ENCODE measurements at places on chromosomes 2 and 18. TPM values are rescaled to one million over a fixed set of nuclear protein-coding genes. Genes with fewer than 3 reads are reported as not detected.
A peak's percentile ranks its signal among the peaks of the same experiment; 100 is the strongest.

DNA sequence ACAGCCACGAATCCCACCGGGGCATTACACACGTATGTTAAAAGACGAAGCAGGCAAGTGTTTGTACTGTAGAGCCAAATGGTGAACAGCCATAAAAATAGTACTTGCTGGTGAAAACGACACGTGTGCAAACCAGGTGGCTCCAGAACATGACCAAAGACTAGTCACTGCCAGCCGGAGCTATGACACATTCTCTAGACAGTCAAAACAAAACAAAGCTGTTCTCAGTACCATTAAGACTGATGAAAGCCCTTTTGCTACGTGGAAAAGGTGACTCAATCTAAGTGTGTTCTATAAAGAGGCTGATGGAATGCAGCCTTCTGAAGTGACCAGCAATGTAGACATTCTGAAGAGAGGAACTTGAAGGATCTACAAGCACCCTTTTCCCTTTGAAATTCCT lies 367.7 kb upstream of the NETO1 start:
- DNase-seq, result peak; percentile 87

DNA sequence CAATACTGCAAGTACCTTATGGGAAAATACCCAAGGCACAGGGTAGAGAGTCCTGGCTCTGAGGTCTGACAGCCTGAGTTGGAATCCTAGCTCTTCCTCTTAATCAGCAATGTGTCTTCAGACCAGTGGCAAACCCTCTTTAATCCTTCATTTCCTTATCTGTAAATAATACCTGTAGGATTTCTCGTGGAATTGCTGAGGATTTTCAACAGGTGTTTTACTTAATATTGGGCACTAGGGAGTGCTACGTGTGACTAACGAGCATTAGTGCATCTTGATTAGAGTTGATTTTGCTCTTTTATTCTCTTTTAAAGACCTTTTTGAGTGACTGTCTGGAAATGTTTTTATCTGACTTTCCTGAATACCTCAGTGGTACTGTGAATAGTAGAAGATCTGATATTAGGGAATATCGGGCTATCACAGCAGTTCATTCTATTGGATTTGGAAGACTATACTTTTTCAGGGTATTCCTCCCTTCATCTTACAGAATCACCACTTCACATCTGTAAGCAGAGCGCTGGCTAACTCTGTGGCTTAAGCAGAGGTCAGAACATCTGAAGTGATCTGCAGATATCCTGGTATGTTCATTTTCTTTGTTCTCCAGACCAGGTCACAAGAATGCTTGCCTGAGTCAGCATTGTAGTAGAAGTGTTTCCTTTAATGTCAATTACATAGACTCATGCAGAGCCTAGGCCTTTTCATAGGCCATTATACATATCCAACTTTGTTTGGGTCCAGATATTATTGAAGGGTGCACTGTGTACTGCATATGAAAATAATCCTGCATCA lies 49.1 kb downstream of the ARHGAP28 start:
- DNase-seq, result no peak

GRCh38 chr2:179252423-179252822 lies 12.2 kb downstream of the SESTD1 start:
- no peak for DNase-seq

DNA sequence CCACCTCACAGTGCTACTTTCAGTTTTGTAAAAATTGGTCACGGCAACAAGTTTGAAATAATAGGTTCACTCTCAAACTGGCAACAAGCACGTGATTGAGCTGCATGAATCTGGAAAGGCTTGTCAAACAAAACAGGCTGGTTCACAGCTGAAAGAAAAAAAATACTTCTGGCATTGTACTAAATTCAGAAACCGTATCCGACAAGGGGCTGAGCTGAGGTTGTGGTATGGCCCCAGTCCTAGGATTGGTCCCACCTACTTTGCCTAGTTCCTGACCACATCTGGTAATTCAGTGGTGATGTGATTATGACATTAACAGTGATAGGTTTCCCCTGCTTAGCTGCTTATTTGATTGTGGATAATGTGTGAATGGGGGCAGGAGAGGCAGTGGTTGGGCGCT lies 326.5 kb upstream of the THUMPD2 start:
- DNase-seq, result no peak

- DNase-seq, result no peak
Measured at GRCh38 chr2:159154366-159154765, 132.1 kb downstream of the WDSUB1 start.

DNA sequence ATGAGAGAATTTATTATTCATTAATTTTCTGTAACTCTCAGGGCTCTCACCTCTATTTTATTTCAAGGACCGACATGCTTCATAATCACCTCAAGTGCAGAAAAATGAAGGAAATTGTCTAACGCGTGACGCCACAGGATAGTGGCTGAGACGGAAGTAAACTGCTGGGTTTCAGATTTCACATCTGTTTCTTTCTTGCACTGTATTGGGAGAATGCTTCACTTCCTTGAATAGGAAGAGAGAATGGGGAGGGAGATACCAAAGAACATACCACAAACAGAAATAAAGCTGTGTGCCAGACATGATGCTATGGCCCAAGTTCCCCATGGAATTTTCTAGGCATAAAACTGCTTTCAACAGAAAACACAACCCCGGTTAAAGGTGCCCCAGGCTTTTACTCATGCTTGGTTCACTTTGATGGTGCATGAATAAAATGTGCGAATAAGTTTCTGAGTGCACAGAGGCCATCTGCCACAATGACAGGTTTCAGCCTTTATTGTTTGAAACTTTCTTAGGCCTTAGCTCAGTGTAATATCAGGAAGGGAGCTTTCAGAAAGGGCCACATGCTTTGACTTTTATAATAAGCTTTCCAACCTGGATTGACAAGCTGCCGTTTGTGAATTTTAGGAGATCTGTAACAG lies 1116.4 kb downstream of the SOCS6 start:
- no peak for DNase-seq

DNA sequence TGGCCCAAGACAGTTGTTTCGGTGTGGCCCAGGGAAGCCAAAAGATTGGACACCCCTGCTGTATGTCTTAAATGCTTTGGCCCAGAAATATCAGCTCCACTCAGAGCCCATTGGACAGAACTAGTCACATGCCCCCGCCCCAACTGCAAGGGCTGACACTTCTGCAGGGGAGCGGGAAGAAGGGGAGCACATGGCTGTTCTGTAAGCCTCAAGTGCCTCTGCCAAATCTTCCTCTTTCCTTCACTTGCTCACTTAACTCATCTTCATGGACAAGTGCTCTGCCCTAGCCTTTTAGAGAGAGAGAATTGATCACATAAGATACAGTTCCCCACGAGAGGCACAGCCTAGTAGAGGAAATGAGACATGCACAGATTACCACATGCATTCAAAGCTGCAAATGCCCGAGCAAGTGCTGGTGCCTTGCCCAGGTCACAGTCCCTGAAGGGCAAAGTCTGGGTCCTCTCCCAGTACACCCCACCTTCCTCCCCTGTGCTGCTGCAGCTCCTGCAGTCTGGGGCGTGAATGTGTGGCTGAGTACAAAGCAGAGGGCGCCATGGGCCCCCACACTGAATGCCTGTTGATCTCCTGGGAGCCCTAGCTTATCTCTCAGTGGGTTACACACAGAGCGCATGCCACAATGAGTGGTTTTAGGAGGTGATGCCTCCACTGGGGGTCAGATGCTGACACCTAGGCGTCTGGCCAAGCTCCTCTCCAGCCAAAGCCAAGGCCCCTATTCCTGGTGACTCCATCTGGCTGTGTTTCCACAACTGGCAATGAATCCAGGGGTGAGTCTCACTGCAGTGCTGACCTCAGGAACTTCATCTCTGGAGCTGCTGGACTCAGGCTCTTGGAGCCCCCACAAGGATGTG lies 135.3 kb downstream of the CTIF start:
- DNase-seq, result no peak

- no peak for DNase-seq
Measured at GRCh38 chr2:44433895-44434294, 72.1 kb downstream of the CAMKMT start.

DNA sequence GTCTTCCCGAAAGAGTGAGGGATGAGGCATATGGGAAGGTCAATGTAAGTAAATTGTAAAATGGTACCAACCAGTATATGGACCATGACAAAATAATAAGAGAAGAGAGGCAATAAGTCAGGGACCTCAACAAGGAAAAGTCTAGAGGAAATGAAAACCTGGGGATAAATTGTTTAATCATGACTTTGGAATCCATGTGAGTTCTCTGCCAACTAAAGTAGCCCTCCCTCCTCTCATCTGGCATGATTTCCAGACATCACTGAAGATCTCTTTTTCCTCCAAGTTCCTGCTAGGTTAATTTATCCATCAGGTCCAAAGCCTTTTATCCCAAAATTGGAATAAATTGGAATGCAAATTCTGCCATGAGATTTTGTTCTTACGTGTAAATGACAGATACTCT lies 417.9 kb downstream of the NRXN1 start:
- DNase-seq, result peak; percentile 25

DNA sequence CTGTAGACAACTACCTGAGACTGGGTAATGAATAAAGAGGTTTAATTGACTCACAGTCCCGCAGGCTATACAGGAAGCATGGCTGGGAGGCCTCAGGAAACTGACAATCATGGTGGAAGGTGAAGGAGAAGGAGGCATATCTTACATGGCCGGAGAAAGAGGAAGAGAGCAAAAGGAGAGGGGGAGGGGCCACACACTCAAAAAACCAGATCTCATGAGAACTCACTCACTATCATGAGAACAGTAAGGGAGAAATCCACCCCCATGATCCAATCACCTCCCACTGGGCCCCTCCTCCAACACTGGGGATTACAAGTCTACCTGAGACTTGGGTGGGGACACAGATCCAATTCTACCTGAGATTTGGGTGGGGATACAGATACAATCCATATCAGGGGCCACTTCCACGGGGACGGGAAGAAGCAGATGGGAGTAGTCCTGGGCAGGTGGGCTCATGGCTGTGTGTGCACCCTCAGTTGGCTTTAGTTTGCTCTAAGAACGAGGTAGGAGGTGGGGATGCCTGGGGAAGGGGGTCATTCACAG lies 9.9 kb downstream of the MAB21L4 start:
- no peak for DNase-seq

DNA sequence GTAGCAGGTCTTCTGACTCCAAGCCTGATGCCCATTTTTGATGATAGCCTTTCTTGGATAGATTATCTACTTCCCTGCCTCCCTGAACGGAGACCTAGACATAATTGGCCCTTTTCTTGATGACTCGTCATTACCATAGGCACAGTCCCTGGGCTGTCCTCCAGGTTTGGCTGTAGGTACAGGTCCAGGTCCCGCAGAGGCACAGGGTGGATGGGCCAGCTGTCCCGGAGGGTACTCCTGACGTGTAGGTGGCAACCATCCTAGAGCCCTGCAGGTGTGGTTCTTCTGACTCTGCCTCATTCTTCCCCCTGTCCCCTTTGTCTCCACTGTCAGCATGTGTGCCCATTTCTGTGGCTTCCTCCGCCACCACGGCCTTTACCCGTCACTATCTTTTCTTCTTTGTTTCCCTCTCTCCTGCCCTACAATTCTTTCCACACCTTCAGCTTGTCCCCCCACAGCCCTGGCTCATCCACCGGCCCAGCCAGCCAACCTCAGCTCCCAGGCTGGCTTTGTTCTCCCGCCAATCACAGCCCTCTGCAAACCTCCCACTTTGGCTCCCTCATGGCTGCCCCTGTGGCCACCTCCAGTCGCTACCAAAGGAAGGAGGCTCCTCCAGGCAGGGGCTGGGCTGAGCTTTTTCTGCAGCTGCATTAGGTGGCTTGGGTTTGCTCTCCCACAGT lies 102.8 kb downstream of the SMAD7 start:
- DNase-seq, result peak; percentile 24

GRCh38 chr18:11944786-11945185 lies 36.5 kb upstream of the IMPA2 start:
- no peak for DNase-seq

DNA sequence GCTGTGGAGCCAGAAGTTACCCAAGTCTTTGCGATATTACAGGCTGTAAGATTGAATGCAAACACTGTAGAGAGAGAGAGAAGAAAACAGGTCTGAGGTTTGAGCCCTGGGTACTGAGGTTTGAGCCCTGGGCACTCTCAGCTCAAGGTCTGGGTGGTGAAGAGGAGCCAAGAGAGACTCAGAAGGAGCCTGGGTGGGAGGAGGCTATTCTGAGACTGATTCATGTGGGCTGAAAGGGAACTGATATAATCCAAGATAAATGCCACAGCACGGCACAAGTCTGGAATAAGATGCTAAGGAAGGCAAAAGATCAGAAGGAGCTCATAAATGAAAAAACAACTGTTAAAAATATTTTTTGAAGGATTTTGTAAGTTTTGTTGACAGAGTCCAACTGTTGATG lies 407.6 kb upstream of the HS6ST1 start:
- DNase-seq, result no peak

- no peak for DNase-seq
Measured at GRCh38 chr2:235054919-235055318, 103.1 kb downstream of the SH3BP4 start.

DNA sequence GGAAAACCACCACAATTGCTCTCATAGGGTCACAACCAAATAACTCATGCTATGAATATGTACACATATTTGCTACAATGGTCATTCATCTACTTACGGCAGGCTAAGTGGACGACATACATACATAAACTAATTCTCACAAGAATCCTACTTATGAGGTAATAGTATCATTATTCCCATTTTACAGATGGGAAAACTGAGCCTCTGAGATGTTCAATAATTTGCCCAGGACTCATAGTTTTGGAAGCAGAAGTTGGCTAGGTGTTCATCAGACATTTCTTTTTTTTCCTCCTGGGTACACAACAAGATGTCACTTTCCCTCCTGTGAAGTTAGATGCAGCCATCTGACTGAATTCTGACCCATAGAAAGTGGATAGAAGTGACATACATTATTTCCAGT lies 89.0 kb upstream of the PKDCC start:
- no peak for DNase-seq

GRCh38 chr18:10965119-10965518 lies 184.2 kb downstream of the PIEZO2 start:
- DNase-seq, result no peak

DNA sequence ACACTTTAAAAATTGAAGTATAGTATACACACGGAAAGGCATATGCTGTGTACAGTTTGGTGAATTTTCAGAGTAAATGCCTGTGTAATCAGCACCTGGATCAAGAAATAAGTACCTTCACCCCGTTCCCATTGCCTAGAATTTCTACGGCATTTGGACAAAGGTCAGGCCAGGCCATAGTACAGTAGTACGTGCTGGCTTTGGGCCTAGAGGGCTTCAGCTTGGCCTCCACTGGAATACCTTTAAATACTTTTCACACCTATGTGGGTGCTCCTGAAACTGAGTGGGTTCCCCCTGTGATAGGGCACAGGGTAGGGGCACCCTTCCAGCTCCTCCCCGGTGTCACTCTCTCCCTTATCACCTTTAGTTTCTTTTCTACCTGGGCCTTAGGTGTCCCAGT lies 26.5 kb downstream of the TET3 start:
- no peak for DNase-seq

GRCh38 chr2:64478502-64479230 lies 24.7 kb downstream of the LGALSL start:
- no peak for DNase-seq

Gene FIGN
- 9.0 TPM for total RNA-seq

Gene REG1B
- total RNA-seq, result not detected

Gene MTA3
- total RNA-seq, result 41.4 TPM

Gene ZNF385B
- not detected for total RNA-seq

Gene AQP12A
- total RNA-seq, result not detected
